Vagina (tissue), 2 donors: ENCODE measurements at places on chromosomes 3 and 15. TPM values are rescaled to one million over a fixed set of nuclear protein-coding genes. Genes with fewer than 3 reads are reported as not detected.

DNA sequence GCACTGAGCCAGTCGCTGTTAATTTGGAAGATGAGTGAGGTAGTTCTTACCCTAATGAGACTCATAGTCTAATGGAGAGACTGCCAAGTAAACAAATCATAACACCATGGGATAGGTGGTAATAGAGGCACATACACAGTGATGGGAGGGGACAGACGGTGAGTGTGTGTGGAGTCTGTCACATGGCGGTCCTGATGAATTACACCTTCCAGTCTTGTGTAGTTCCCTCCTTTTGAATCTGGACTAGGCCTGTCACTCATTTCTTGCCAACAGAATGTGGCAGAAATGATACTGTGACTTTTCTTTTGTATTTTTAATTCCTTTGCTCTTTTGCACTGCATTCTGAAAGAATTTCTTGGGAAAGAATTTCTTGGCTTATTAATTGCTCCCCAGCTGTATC is 78.1 kb downstream of the NR1D2 start:
- no peaks in the 10 kb centered on the region for H3K4me1 ChIP-seq
- H3K4me3 ChIP-seq = no peak overlapping the region
- H3K36me3 ChIP-seq = no peaks in the 10 kb centered on the region
- no peak overlapping the region for H3K27ac ChIP-seq

DNA sequence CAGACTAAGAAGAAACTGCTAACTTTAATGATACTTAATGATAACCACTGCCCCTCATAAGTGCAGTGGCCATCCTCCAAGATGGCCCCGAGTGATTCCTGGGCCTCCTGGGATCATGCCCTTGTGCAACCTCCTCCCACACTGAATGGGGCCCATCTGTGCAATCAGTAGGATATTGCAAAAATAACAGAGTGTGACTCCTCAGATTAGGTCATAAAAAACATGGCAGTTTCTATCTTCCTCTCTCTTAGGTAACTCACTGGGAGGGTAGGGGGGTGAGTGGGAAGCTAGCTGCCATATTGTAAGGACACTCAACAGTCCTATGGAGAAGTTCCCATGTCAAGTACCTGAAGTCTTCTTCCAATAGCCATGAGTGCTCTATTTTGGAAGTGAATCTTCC is 173.0 kb downstream of the SHQ1 start:
- H3K4me3 ChIP-seq = no peak overlapping the region
- H3K4me1 ChIP-seq = no peaks in the 10 kb centered on the region
- H3K27ac ChIP-seq = no peak overlapping the region
- H3K36me3 ChIP-seq = no peaks in the 10 kb centered on the region
- no peak for DNase-seq
- no peaks in the 10 kb centered on the region for H3K27me3 ChIP-seq

- no peak overlapping the region for H3K27ac ChIP-seq
- H3K4me1 ChIP-seq = peaks cover 10% of the 10 kb centered on the region
- DNase-seq = no peak
- H3K4me3 ChIP-seq = no peak overlapping the region
- no peaks in the 10 kb centered on the region for H3K36me3 ChIP-seq
- H3K27me3 ChIP-seq = no peaks in the 10 kb centered on the region
Observed at GRCh38 chr15:92662762-92663161, 7.2 kb upstream of the FAM174B start.

DNA sequence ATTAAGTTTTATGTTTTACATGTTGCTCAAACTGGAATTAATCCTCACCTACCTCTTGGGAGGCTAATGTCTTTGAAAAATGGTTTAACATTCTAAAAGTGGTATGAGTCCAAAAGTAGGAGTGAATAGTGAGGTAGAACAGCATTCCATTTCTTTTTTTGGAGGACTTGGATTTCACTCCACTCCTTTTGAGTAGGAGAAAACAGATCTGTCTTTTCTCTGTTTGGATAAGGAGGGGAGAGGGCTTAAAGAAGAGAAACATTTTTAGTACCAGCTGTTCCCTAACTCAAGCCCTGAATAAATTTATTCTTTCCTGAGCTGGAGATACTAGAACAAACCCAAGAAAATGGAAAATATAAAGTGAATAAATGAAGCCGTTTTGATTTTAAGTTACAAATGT is 687.9 kb downstream of the MECOM start:
- no peak for DNase-seq
- H3K4me1 ChIP-seq = no peaks in the 10 kb centered on the region
- H3K27ac ChIP-seq = no peak overlapping the region
- no peaks in the 10 kb centered on the region for H3K36me3 ChIP-seq
- H3K4me3 ChIP-seq = no peak overlapping the region
- H3K27me3 ChIP-seq = no peaks in the 10 kb centered on the region

GRCh38 chr15:62254137-62254934 is 89.3 kb upstream of the C2CD4B start:
- H3K36me3 ChIP-seq = no peaks in the 10 kb centered on the region
- no peaks in the 10 kb centered on the region for H3K4me1 ChIP-seq
- DNase-seq = no peak
- no peak overlapping the region for H3K4me3 ChIP-seq

DNA sequence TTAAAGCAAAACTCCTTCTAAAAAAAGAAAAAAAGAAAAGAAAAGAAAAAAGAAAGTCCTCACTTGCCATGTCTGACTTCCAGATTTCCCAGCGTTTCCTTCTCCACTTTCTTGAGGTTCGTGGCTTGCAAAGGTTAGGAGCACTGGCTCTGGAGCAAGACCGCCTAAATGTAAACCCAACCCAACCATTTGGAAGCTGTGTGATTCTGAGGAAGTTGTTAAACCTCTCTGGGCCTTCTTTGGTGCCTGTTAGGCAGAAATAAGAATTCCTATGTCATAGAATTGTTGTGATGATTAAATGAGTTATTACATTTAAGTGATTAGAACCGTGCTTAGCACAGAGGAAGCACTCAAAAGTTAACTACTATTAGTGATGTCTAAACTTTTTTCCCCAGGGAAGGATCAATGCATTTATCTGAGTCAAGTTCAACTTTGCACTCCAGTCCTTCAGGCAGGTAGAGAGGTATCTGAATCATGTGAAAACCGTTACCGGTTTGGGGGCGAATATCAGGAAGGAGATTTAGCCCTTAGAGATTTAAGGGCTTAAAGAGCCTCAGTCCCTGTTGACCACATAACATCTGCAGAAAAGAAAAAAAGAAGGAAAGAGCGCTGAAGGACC is 78.3 kb upstream of the HES1 start:
- H3K27ac ChIP-seq = no peak overlapping the region
- no peaks in the 10 kb centered on the region for H3K36me3 ChIP-seq
- H3K27me3 ChIP-seq = no peaks in the 10 kb centered on the region
- H3K4me3 ChIP-seq = peak overlapping the region; percentile 40

DNA sequence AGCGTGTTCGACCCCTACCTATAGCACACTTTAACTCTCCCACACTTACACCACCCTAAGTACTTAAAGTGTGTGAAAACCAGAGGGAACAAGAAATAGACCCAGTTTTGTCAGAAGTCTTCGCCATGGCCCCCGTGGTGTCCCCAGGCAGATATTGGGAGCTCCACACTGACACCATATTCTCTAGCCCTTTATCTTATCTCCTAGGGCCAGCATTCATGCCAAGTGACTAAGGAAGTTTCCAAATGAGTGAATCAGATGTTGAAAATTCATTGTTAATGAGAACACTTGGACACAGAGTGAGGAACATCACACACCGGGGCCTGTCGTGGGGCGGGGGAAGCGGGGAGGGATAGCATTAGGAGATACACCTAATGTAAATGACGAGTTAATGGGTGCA is 31.8 kb downstream of the P3H2 start:
- no peak overlapping the region for H3K27ac ChIP-seq
- H3K4me1 ChIP-seq = peaks cover 18% of the 10 kb centered on the region
- H3K4me3 ChIP-seq = no peak overlapping the region
- H3K27me3 ChIP-seq = no peaks in the 10 kb centered on the region
- no peaks in the 10 kb centered on the region for H3K36me3 ChIP-seq

- H3K4me3 ChIP-seq = no peak overlapping the region
- H3K27ac ChIP-seq = peak overlapping the region; percentile 30
- H3K4me1 ChIP-seq = peaks cover 54% of the 10 kb centered on the region
- no peaks in the 10 kb centered on the region for H3K36me3 ChIP-seq
Observed at GRCh38 chr3:11713171-11713570, 69.5 kb upstream of the VGLL4 start.

GRCh38 chr15:36429707-36430106 is 149.7 kb upstream of the CDIN1 start:
- H3K36me3 ChIP-seq = no peaks in the 10 kb centered on the region
- no peaks in the 10 kb centered on the region for H3K4me1 ChIP-seq
- no peak overlapping the region for H3K27ac ChIP-seq
- H3K4me3 ChIP-seq = no peak overlapping the region
- H3K27me3 ChIP-seq = no peaks in the 10 kb centered on the region

DNA sequence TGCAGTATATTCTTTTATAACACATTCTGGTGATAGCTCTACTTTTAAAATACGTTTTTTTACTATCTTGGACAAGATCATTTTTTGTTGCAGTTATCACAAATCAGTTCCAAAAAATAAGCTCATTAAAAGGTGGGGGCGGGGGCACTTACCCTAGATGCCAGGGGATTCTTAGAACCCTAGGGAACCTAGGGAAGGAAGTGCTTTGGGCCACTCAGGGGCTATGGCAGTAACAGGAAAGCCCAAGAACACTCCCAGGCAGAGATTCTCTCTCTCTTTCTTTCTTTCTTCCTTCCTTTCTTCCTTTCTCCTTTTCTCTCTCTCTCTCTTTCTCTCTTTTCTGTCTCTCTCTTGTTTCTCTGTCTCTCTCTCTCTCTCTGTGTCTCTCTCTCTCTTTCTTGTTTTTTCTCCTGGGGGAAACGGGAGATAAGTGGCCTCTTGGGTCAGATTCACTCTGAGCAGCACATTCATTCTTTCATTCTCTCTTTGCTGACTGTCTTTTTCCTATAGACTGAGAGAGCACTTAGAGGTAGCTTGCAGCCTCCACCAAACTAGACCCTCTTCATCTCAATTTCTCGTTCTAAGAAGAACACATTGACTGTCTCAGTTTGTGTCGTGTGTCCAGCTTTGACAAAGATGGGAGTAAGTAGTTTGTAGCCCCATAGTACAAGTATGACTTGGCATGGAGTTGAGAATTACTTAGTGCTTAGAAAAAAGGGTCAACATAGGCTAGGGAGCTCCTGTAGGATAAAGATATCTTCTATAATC is 16.6 kb downstream of the SCAANT1 start:
- H3K4me1 ChIP-seq = peaks cover 14% of the 10 kb centered on the region
- H3K27me3 ChIP-seq = no peaks in the 10 kb centered on the region
- no peak overlapping the region for H3K4me3 ChIP-seq
- H3K27ac ChIP-seq = no peak overlapping the region
- no peak for DNase-seq
- no peaks in the 10 kb centered on the region for H3K36me3 ChIP-seq

- no peak for DNase-seq
- H3K4me3 ChIP-seq = no peak overlapping the region
- H3K4me1 ChIP-seq = no peaks in the 10 kb centered on the region
- H3K36me3 ChIP-seq = no peaks in the 10 kb centered on the region
- no peak overlapping the region for H3K27ac ChIP-seq
Observed at GRCh38 chr15:47394286-47394809, 323.0 kb upstream of the SEMA6D start.

- H3K27ac ChIP-seq = no peak overlapping the region
- DNase-seq = no peak
- H3K4me3 ChIP-seq = no peak overlapping the region
Observed at GRCh38 chr3:169241630-169241990, 421.9 kb downstream of the MECOM start.

DNA sequence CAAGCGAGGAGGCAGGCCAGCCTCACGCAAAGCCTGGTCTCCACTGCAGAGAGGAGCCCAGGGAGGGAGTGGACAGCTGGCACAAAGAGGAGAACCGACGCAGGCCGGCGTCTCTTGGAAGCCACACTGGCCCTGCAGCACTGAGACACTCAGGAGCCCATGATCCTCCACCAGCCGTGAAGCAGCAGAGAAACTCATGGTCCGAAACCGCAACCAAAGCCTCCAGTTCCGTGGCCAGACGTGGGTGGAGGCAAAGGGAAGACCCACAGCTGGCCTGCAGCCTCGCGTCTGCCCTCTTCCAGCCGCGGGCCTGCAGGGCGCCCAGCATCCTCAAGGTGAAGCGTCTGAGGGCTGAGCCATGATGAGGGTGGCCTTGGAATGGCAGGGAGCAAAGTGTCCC is 62.2 kb upstream of the SEC61A1 start:
- no peaks in the 10 kb centered on the region for H3K36me3 ChIP-seq
- no peaks in the 10 kb centered on the region for H3K4me1 ChIP-seq
- H3K27me3 ChIP-seq = no peaks in the 10 kb centered on the region

DNA sequence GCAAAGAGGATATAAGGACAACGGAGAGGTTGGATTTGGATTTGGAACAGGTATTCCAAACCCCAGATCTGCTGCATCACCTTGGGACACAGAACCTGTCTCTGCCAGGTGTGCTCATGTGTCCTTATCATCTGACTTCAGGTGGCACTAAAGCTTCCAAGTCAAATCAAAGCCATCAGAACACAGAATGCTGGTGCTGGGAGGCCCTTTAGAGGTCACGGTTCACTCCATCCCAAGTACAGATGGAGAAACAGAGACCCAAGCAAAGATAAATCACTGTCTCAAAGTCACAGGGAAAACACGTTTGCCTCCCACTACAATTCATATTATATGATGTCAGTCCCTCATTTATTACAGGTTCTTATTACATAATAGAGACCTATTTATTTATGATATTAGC is 72.8 kb downstream of the HES1 start:
- no peak overlapping the region for H3K27ac ChIP-seq
- no peak overlapping the region for H3K4me3 ChIP-seq
- H3K4me1 ChIP-seq = peaks cover 19% of the 10 kb centered on the region
- no peak for DNase-seq

- no peaks in the 10 kb centered on the region for H3K4me1 ChIP-seq
- no peak overlapping the region for H3K27ac ChIP-seq
- H3K4me3 ChIP-seq = no peak overlapping the region
- peaks cover 59% of the 10 kb centered on the region for H3K36me3 ChIP-seq
- no peak for DNase-seq
- no peaks in the 10 kb centered on the region for H3K27me3 ChIP-seq
Observed at GRCh38 chr3:47863391-47864128, 60.6 kb downstream of the DHX30 start.

DNA sequence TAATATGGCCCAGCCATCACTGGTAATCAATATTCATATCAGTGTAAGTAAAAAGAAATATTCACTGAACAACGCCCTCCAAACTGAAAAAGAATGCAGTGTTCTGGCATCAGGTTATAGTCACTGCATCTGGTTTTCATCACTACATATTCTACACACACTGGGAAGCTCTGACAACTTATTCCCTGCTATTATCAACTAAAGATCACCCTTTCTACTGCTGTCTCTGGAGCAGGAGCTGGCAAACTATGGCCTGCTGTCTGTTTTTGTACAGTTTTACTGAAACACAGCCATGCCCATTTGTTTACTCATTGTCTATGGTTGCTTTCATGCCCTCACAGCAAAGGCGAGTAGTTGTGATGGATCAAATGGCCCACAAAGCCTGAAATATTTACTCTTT is 35.3 kb downstream of the TUBGCP4 start:
- H3K27me3 ChIP-seq = no peaks in the 10 kb centered on the region
- no peak overlapping the region for H3K4me3 ChIP-seq
- no peaks in the 10 kb centered on the region for H3K4me1 ChIP-seq
- no peak for DNase-seq
- H3K36me3 ChIP-seq = no peaks in the 10 kb centered on the region

RASSF1 gene
- total RNA-seq = 69.0 TPM

TM6SF1 gene
- 3.9 TPM for total RNA-seq

BLM gene
- 1.7 TPM for total RNA-seq
